ENCODE measurements at places on chromosomes 12 and 14.

DNA sequence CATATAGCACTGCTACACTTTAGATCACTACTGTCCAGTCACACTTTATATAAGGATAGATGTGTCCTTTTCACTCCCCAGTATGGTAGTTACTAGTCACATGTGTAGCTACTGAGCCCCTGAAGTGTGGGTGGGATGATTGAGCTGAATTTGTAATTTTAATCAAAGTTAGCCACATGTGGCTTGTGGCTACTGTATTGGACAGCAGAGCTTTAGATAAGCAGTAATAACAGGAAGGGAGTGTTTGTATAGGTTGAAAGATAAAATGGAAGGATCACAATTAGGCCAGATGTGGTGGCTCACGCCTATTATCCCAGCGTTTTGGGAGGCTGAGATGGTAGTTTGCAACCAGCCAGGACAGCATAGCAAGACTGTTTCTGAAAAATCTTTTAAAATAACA lies 23.5 kb downstream of the NAA30 start:
- DNase-seq: no peak

DNA sequence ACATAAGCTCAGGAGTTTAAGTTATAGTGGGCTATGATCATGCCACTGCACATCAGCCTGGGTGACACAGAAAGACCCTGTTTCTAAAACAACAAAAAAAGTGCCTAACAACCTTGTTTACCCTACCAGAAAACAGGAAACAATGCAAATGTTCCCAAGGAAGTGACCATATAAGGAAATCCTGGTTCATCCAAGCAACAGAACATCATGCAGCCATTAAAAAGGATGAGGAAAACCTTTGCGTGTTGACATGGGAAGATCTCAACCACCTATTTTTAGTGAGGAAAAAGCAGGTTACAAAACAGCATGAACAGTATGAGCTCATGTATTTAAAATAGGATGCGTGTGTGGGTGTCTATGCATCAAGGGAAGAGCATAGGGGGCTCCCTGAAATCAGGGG lies 13.7 kb downstream of the HRK start:
- DNase-seq: no peak

DNA sequence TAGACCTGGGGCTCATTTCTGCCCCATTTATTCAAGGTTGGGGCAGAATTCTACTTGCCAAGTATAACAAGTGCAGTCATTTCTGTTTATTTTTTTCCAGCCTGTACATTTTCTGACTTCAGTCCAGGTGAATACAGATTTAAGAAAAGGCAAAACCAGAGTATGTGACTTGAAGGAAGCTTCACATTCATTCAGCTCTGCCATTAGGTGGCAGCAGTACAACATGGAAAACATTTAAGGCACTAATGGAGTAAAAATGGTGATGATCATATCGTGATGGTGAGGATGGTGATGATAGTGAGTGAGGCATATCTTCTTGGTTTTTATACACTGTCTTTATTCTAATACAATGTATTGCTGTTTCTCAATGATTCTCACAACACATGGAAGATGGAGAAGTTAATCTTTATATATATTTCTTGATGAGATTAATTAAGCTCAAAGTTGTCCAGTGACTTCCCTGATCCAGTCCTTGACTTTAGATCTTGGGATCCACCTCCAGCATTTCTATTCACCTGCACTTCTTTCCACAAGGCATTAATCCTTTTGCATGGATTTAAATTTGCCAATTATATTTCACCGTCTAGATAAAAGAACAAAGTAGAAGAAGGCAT lies 176.7 kb upstream of the SEL1L start:
- peak; percentile 42 for DNase-seq

DNA sequence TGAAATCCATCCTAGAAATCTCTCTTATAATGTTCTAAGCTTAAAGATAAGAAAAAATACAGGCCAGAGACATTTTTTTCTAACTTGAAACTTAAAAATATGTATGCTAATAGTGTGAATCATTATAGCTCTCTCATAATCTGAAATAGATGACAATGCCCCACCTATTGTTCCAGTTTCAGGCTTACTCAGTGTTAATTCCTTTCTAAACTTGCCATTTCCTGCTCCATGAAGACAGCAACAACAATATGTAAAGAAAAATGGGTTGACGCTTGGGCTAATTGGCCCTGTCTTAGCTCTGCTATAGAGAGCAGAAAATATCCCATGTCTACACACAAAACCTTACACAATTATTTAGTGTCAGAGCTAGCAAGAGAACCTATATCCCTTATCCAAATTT lies 37.1 kb downstream of the LMO3 start:
- DNase-seq: no peak

- DNase-seq: peak; percentile 65
These were observed 99.2 kb downstream of the SCARB1 start for GRCh38 chr12:124764451-124764850.

DNA sequence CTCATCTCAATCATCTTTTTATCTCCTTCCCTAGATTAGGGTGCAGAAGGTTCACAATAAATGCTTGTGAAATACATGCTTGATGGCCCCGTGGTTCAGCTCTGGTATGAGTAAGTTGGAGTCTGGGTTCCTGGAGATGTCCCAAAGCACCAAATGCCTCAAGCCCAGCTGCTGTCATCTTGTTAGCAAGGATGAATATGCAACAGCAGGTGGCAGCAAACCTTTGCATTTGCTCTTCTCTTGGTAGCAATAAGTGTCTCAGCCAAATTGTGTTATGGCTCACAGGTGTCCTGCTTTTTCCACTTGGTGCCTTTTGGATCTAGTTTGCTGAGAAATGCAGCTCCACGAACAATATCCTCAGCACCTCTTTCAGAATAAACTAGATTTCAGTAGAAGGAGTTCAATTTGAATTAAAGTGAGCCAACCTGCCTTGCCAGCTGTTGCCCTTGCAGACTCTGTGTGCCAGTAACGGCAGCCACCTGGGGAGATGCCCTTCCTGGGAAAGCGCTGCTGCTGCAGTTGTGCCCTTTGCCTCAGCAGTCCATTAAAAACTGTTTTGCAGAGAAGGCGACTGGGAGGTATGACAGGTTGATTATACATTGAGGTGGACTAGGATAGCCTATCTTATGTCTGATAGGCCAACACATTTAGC lies 417.3 kb downstream of the SNAPC1 start:
- DNase-seq: peak; percentile 50

GRCh38 chr12:25014961-25015360 lies 66.1 kb upstream of the BCAT1 start:
- no peak for DNase-seq

DNA sequence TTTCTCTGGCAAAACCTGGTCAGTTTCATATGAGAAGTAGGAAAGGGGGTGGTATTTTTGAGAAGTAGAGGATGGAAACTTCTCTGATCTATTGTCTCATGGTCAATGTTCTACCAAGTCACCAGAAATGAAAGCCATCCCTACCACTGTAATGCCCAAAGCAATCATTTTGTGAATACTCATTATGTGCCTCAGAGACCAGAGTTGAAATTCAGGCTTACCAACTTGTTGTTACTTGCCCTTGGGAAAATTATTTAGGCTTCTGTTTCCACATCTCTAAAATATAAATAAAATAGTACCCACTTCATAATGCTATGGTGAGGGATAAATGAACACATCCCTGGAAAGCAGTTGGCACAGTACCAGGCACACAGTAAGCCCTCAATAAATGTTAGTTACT lies 723.7 kb upstream of the TBX3 start:
- DNase-seq: no peak

- DNase-seq: no peak
These were observed 67.0 kb upstream of the DYNC1H1 start for GRCh38 chr14:101897326-101897725.

DNA sequence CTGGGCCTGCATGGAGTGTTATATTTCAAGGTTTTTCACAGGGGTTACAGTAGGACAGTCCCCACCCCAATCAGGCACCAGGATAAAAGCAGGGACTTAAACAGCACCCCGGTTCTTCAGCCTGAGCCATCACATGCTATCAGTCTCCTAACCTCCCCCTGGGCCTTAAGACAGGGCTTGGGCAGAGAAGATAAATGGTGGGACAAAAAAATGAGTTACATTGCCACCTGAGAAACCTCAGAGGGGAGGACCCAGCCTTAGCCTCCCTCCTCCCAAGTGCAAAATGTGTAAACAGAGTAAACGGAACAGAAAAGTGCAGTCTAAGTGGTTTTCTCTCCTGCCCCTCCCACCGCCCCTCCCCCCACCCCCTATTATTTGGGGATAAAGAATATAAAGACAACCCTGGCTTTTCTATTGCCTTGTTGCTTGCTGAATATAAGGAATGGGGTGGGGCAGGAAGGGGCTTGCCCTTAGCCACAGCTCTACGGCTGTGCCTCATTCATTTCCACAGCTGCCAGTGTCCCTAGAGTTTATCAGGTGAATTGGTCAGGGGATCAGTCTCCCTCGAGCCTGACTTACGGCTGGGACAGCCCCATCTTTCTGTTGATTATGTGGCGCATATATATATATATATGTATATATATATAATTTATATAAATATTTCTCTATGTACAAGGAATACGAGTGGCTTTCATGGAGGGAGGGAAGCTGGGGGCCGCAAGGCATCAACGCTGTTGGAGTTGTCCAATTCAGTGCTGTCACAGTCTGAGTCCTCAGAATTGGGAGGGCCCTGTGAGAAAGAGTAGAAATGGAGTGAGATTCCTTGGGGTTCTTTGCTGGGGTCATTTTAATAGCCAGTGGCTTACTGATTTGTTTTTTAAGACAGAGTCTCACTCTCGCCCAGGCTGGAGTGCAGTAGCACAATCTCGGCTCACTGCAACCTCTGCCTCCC lies 18.5 kb downstream of the MAP3K12 start:
- no peak for DNase-seq

DNA sequence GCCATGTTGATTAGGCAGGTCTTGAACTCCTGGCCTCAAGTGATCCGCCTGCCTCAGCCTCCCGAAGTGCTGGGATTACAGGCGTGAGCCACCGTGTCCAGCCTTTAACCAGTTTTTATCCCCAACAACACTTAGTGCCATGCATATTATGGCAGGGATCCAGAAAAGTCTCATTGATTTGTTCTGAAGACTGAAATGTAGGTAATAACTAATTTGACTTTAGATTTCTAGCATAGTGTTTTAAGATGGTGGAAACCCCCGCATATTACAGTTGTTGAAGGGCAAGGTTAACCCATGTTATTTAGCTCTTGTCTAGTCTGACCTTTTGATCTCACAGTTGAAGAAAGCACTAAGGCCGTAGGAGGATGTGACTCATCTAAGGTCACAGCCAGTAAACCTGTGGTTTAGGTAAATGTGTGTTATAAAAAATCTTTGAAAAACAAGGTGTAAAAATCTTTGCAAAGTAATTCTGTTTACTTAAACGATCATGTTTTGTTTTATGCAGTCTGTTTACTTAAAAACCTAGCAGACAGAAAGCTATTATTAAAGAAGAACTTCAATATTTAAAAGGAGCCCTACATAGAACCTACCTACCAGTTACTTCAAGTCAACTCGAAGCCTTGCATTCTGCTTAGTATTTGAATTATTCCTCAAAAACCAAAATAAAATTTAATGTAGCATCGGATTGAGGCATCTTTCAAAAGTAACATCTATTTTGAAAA lies 24.8 kb downstream of the BICDL1 start:
- DNase-seq: peak; percentile 51

DNA sequence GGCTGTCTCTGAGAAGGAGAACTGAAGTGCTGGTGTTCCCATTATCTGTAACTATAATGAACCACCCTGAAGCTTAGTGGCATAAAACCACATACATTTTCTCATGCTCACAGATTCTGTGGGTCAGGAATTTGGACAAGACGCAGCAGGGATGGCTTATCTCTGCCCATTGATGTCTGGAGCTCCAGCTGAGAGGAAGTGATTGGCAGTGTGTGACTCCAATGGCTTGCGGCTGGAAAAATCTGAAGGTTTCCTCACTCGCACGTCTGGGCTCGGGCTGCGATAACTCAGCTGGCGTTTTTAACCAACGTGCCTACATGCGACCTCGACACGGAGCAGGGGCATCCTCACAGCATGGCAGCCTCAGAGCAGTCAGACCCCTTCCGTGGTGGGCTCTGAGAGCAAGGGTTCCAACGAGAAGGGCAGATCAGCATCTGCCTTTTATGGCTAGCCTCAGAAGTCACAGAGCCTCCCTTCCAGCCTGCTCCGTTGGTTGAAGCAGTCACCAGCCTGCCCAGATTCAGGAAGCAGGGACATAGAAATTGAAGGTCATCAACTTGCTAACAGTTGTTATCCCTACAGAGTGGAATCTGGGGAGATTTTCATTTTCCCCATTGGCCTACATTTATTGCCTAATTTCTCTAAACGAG lies 143.3 kb upstream of the BCL2L14 start:
- DNase-seq: no peak

DNA sequence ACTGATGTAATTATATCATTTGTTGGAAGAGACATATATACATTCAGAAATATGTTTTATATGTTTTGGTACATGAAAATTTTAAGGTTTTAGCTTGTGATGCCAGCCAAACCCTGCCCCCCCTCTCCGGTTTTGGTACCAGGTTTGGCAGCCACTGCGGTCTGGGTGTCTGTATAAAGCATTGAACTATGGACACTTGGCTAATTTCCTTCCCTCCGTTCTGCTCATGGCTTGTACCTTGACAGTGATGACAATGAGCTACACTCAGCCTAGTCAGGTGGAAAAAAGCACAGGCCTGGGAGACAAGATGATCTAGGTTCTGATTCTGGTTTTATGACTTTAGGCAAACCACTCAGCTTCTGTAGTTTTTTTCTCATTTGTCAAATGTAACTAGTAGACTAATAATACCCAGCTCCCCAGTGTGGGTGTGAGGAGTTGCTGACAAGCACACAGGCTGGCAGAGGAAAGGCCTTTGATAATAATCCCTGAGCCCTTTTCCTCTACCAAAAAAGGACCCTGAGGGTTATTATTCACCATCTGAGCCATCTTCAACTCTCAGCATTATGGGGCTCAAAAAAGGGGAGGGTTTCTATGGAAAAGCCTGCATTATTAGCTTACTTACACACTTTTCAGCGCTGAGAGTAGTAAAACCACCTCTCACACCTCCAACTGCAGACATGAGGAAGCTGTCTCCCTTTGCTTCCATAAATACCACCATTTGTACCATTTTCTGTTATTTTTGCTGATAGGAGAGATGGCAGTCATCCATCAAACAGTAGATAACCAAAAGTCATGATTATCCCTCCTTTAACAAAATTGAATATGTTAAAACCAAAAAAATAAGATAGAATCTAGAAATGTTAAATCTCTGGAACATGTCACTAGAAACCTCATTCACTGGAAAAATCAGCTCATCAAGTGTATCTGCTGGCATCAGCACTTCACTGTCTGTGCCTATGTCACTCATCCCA lies 76.3 kb upstream of the PSMC1 start:
- DNase-seq: no peak

GRCh38 chr12:65935906-65936901 lies 111.9 kb downstream of the HMGA2 start:
- no peak for DNase-seq

GRCh38 chr12:109833307-109834189 lies at the start of gene TRPV4:
Gene TRPV4, minus strand, starts transcription at chr12:109833398. Its CDS starts 18,602 bp downstream, at chr12:109814796.
- peak; percentile 70 for DNase-seq

GRCh38 chr14:103683139-103683538 lies 32.1 kb downstream of the XRCC3 start:
- DNase-seq: no peak

DNA sequence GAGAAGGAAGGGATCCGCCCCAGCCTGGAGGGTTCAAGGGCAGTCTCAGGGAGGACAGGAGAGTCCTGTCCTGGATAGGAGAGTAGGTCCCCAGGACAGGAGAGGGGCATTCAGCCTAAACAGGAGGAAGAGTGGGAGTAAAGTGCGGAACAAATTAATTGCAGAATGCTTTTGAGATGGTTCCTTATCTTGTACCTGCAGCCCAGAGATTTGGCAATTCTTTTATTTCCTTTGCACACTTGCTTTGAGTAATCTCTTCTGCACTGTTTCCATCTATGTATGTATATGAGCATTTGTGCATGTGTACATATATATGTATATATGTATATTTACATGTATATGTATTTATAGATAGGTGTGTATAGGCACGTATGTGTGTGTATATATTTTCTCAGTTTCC lies 22.7 kb downstream of the PLEK2 start:
- DNase-seq: no peak
